ENCODE measurements at places on chromosomes 5 and 9.

GRCh38 chr5:181163487-181164075 lies 16.2 kb downstream of the OR2V2 start:
- DNase-seq, result no peak

GRCh38 chr9:114238891-114239875 lies 83.7 kb upstream of the ORM1 start:
- DNase-seq, result no peak

- DNase-seq, result peak; percentile 99
Measured at GRCh38 chr5:149170299-149170698, 29.0 kb downstream of the ABLIM3 start.

DNA sequence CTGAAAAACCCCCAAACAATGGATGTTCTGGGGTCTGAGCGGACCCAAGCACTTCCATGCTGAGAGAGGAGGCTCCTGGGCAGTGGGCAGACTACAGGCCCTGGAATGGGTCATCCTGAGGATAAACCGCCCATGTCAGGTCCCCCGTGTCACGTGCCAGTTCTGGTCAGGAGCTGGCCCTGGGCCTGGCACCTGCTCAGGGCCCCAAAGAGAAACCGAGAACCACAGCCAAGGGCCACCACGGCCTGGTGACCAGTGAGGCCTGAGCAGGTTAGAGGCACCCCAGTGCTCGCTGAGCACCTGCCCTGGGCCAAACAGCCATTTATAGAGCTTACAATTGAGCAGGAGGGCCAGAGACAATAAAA lies 15.8 kb downstream of the LMAN2 start:
- DNase-seq, result no peak

GRCh38 chr9:34547960-34548611 lies 25.3 kb upstream of the ENHO start:
- DNase-seq, result peak; percentile 67

- DNase-seq, result no peak
Measured at GRCh38 chr5:150177721-150178120, 11.1 kb downstream of the CDX1 start.
